ENCODE measurements at places on chromosomes 7 and 10.

DNA sequence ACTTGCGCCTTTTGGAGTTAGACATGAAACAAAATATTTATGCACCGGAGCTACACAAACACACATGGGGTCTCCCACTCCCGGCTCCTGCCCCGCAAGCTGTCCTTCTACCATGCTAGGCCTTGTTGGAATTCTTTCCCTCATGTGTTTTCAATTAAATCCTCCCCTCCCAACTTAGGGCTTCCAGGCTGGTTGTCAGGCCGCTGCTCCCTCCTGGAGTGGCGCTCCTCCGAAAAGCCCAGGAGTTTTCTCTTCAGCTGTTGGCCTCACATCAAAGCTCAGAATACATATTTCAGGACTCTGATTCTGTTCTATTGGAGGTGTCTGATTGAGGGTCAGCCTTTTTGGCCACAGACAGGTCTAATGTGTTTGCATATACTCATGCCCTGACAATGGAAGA is 113.3 kb downstream of the FANK1 start:
- no peak for DNase-seq

DNA sequence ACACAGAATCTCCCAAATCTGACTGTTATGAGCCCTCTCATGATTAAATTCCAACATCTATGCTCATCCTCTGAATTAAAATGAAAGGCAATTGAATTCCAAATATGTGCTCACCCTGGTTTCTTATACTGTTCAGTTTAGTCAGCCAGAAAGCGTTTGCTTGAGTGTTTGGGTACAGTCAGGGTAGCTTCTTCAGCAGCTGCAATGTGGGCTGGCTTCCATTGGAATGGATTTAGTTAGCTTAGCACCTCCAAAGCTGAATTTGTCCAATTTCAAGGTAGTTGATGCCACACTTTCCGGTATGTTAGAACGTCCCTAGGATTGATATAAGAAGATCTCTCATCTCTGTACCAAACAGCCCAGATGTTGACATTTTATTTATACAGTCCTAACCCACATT is 9.3 kb downstream of the KLHL7 start:
- no peak for DNase-seq

DNA sequence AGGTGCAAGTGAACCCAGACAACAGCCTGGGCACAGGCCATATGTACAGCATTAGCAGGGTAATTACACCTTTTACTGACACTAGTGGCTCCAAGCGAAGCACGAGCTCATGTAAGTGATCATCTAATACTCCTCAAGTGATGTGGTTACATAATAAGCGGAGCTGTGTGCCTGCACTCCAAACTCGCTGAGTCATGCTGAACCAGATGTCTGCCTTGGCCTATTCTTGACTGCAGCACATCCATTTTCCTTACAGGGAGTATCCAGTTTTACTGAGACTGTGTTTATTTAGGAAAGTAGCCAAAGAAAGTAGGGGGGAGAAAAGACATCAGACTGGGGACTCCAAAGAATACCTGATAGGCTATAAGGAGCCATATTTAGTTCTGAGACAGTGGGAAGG is 90.1 kb downstream of the GRM3 start:
- no peak for DNase-seq

GRCh38 chr10:126889421-126889820 is 15.8 kb upstream of the DOCK1 start:
- no peak for DNase-seq

DNA sequence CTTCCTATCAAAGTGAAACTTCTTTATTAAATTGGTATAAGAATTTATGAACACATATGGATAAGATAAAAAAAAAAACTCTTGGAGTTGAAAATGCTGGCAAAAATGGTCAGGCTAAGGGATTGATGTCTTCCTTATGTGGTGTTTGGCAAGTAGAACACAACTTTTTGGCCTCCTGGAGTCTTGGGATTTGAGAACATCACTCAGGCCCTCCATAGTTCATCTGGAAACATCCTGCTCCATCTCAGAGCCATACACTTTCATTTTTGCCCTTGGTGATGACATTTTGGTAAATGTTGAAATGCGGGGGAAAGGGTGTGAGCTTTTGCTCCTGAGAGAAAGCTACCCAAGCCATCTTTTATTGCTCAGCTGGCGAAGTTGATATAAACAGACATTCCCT is 27.5 kb upstream of the BTBD16 start:
- DNase-seq, result no peak

DNA sequence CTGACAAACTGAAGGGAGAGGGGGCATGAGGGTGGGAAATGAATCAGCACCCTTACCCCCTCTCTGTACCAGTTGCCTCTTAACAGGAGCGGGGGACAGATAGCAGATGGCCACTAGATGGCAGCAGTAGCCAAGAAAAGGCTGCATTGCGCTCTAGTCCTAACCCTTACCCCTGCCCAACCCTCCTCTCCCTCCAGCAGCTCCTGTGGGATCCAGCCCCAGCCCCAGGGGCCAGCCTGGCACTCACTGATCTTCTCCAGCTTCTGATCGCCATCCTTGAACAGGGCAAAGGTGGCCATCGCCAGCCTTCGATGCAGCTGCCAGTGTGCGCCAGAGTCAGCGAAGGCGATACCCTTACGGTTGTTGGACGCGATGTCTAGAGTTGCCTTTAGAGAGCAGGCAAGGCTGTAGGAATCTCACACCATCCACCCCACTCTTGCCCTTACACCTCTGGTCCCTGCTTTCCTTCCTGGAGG is 2.2 kb downstream of the CYP17A1 start:
- peak; percentile 80 for DNase-seq

DNA sequence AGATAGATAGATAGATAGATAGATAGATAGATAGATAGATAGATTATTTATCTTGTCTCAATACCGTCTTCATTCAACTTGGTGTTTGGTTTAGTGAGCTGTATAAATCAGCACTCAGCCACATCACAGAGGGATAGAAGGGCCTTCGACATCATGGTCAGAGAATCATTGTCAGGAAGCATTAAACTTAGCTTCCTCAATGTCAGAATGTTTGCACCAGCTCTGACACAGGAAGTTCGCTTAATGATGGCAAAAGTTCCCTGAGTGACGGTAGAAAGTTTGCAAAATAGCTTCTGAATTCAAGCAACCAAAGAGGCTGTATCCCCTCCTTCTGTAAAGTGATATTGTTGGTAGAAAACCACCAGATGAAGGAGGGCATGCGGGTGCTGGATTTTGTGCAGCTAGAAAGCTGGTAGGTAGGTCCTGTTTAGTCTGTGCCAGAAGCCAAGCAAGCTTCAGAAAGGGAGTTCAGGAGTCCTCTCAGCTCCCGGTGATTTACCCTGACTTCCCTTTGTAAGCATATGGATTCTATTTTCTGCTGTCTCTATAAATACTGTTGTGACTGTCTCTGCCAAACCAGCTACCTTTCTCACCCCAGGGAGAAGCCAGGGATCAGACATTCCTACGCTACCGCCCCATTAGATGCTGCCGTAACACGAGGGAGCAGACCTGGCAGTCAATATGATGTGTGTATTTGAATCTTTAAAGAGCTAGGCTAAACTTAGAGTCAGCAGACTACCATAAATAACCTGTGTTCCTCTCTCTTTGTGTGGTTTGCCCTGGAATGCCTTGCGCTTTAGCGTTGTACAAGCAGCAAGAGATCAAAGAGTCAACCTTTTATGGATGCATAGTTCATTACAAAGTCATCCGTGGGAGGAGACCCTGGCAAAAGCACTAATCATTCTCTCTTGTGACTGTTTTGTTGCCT is 200.5 kb upstream of the KIAA1217 start:
- no peak for DNase-seq

- DNase-seq, result no peak
Observed at GRCh38 chr10:112343056-112343806, 30.7 kb upstream of the ACSL5 start.

- no peak for DNase-seq
Observed at GRCh38 chr10:86872757-86873156, 84.7 kb downstream of the MMRN2 start.

GRCh38 chr7:30923009-30923773 is 11.5 kb downstream of the AQP1 start:
- peak; percentile 1 for DNase-seq

GRCh38 chr10:92712016-92712889 is 22.5 kb downstream of the HHEX start:
- no peak for DNase-seq

- DNase-seq, result no peak
Observed at GRCh38 chr10:17234431-17234945, 6.4 kb downstream of the VIM start.

DNA sequence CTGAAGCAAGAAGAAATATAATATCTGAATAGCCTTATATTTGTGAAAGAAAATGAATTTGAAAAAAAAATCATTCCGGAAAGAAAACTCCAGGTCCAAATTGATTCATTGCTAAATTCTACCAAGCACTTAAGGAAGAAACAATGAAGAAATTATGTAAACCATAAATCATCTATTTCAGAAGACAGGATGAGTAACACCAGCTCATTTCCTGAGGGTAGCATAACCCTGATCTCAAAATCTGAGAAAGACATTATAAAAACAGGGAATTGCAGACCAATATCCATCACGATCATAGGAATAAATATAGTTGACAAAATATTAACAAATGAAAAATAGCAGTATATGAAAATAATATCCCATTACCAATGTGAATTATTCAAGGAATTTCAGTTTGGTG is 70.1 kb upstream of the RAB18 start:
- DNase-seq, result no peak

- no peak for DNase-seq
Observed at GRCh38 chr10:131822013-131822691, 78.7 kb upstream of the PPP2R2D start.

GRCh38 chr10:118729641-118730258 is 25.0 kb downstream of the CACUL1 start:
- DNase-seq, result no peak

GRCh38 chr10:119750391-119751230 is 24.8 kb downstream of the INPP5F start:
- DNase-seq, result peak; percentile 73

DNA sequence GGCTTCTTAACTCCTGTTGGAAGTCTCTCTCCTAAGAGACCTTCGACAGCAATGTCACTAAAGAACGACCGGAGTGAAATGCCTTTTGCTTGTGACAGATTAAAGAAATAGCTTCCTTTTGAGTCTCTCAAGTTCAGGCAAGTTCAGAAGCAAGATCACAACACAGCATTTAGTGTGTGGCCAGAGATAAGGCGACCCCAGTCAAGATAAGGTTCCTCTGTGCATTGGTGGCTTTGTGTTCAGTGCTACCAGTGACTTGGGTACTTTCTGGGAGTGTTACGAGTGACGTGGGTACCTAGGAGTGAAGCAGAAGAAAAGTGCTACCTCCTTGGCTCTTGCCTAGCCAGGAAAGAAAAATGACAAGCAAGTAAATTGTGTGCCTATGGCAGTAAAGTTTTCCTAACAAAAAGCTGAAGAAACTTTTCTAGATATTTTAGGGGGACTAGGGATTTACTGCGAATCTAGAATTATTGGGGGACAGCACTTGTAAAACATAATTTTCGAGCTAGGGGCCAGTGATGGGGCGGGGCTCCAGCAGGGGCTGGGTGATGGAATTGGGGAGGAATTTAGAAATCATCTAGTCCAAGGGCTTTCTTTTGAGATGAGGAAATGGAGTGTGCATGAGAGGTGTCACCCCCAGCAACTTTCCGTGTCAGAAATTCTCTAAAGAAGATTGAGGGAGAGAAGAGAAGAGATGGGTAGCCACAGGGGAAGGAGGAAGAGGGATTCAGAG is 191.9 kb upstream of the LYZL2 start:
- no peak for DNase-seq

DNA sequence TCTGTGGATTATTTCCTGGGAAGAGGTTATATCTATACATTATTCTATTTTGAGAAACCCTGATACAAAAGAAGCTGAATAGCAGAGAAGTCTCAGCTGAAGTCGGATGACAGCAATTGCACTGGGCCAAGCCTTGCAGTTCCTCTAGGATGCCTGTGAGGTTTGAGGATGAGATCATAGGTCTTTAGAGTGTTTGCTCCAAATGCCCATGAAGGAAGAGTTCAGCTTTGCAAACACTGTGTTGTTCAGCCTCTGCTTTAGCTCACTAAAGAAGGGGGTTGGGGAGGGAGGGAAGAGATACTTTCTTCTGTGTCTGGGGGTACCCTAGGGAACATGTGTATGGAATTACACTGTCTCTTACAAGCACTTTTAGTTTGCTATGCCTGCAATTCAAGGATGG is 282.5 kb upstream of the NRP1 start:
- DNase-seq, result no peak

- DNase-seq, result no peak
Observed at GRCh38 chr10:31033147-31033546, 1.5 kb upstream of the ZNF438 start.

- no peak for DNase-seq
Observed at GRCh38 chr10:79898597-79899325, 50.1 kb downstream of the SFTPD start.

DNA sequence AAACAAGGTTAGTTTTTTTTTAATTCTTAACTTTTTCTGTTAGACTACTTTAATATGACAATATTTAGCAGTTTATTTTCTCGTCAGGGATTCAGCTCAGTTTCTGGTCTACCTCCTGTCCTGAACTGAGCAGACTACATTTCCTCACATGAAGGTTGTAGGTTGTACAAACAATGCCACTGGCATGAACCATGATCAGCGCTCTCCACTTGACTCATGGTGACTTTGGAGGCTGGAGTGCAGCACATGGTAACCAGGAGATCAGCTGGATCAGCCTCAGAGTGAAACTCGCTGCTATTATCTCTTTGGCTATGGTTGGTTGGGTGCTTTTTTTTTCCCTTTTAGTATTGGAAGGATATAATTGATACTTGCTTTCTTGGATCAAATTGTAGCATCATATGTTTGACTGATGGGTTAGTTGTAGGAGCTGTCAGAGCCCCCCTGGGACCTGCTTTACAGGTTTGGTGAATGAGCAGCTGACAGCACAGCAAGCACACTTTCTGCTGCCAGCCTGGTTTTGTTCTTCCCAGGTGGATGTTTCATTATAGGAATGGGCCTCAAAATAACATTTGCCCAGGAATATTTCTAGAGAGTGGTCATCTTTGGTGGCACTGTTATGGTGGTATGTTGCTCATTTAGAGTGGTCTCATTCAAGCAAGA is 556.4 kb downstream of the AUTS2 start:
- no peak for DNase-seq

DNA sequence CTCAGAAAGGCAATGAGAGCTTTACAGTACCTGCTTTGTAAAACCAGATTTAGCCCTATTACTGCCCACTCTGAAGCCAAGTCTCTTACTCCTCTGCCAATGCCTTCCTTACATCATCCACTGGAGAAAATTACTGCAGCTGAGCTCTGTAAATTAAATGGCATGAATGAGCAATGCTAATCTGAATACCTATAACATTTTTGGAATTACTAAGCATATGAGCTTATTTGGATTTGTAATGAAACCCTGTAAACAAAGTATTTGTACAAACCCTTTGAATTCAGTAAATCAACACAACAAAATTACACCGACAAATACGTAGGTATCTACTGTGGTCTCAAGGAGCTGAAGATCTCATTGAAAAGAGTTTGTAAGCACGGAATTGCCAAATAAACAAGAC is 12.1 kb upstream of the CCNY start:
- DNase-seq, result no peak

- DNase-seq, result no peak
Observed at GRCh38 chr10:11304906-11305585, 287.4 kb downstream of the CELF2 start.
